ENCODE measurements at places on chromosomes 5 and 9.

GRCh38 chr9:93508207-93508606 lies 54.8 kb upstream of the FAM120AOS start:
- H3K27ac ChIP-seq, result no peak overlapping the region
- no peak for DNase-seq
- no peak overlapping the region for H3K4me3 ChIP-seq
- H3K36me3 ChIP-seq, result peaks cover 16% of the 10 kb centered on the region

DNA sequence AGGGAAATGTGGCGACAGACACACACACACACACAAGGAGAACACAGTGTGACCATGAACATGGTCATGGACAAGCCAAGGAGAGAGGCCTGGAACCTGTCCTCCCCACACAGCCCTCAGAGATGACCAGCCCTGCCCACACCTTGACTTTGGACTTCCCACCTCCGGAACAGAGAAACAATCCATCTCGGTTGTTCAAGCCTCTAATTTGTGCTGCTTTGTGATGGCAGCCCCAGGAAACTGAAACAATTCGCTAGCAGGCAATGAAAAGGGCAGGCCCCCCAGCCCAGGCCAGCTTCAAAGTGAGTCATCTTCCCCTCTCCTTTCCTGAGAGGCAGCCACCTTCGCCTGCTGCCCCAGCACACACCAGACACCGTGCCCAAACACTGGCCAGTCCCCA lies 47.7 kb downstream of the NSUN2 start:
- H3K27me3 ChIP-seq, result peaks cover 15% of the 10 kb centered on the region
- H3K27ac ChIP-seq, result no peak overlapping the region
- H3K36me3 ChIP-seq, result no peaks in the 10 kb centered on the region
- H3K4me1 ChIP-seq, result peaks cover 4% of the 10 kb centered on the region
- H3K4me3 ChIP-seq, result no peak overlapping the region

DNA sequence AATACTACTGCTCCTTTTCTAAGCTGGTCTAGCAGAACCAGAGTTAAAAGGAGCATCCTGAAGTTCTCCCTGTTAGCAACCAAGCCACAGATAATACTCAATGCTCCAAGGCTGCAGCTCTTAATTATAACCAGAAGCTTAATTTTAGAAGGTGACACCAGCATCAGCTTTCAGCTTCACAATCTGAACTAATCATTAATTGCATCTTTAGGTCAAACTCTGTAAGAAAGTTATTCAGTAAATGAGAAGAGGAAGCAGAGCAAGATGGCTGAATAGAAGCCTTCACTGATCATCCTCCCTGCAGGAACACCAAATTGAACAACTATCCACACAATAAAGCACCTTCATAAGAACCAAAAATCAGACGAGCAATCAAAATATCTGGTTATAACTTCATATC lies 38.5 kb downstream of the APBA1 start:
- H3K36me3 ChIP-seq, result no peaks in the 10 kb centered on the region
- H3K4me1 ChIP-seq, result no peaks in the 10 kb centered on the region
- no peak for DNase-seq
- H3K4me3 ChIP-seq, result no peak overlapping the region
- peaks cover 8% of the 10 kb centered on the region for H3K27me3 ChIP-seq

GRCh38 chr5:149675610-149676201 lies 54.4 kb upstream of the PPARGC1B start:
- H3K4me3 ChIP-seq, result no peak overlapping the region
- no peaks in the 10 kb centered on the region for H3K27me3 ChIP-seq
- peaks cover 2% of the 10 kb centered on the region for H3K36me3 ChIP-seq

- no peak for DNase-seq
- no peaks in the 10 kb centered on the region for H3K4me1 ChIP-seq
- H3K36me3 ChIP-seq, result no peaks in the 10 kb centered on the region
- H3K27ac ChIP-seq, result no peak overlapping the region
Observed at GRCh38 chr9:37640246-37640645, 10.5 kb upstream of the FRMPD1 start.

- no peak overlapping the region for H3K27ac ChIP-seq
- H3K4me1 ChIP-seq, result peaks cover 2% of the 10 kb centered on the region
- no peaks in the 10 kb centered on the region for H3K36me3 ChIP-seq
- H3K27me3 ChIP-seq, result peaks cover 12% of the 10 kb centered on the region
- no peak overlapping the region for H3K4me3 ChIP-seq
Observed at GRCh38 chr9:34501889-34502425, 20.8 kb downstream of the ENHO start.

GRCh38 chr9:28598408-28598807 lies 1025.1 kb upstream of the C9orf72 start:
- no peaks in the 10 kb centered on the region for H3K27me3 ChIP-seq
- H3K27ac ChIP-seq, result no peak overlapping the region
- DNase-seq, result no peak
- no peak overlapping the region for H3K4me3 ChIP-seq
- H3K36me3 ChIP-seq, result no peaks in the 10 kb centered on the region

DNA sequence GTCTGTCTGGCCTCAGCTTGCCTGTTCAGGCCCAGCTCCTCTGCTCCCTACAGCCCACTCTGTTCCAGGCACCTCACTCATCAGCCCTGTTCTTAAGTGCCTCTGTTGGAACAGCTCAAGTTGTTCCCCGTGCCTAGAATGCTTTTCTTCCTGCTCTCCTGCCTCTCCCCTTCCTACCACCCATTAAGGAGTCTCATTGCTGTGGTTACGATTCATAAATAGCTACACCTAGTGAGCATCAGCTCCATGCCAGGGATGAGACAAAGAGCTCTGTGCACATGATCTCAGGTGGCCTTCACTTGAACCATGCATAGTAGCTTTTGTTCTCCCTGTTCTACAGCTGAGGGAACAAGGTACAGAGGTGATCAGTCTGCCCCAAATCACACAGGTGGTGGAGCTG lies 54.3 kb downstream of the PSD2 start:
- H3K4me3 ChIP-seq, result peak overlapping the region; percentile 59
- peaks cover 16% of the 10 kb centered on the region for H3K4me1 ChIP-seq
- H3K27me3 ChIP-seq, result peaks cover 4% of the 10 kb centered on the region
- DNase-seq, result no peak
- peak overlapping the region; percentile 14 for H3K27ac ChIP-seq

DNA sequence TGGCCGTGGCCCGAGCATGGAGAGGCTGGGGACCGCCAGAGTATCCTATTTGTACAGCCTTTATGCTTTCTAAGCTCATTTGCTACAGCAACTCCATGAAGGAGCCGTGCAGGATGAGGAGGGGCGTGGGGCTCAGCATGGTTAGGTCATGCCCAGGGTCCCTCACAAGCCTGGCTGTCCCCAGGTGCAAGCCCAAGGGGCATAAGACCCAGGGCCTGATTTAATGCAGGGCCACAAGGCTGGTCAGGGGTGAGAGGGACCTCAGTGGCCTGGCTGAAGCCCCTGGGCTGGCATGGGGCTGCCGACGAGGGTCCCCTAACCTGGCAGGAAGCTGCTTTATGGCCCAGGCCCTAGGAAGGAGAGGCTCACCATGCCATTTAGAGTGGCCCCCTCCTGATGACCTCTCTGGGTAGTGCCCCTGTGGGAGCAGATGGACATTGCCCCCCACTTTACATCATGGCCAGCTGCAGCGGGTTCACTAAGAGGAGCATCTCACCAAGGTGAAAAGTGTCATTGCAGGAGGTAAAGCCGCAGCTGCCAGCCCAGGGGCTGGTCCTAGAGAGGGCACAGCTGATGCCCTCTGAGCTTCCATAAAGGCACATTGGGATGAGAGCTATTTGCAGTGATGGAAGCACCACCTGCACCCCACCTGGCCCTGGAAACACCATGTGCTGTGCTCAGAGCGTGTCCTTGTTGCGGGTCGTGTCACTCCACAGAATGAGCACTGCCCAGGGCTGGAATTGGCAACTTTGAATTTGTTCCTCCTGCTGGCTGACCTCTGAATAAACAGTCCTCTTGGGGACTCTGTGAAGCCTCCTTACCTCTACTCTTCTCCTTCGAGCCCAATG lies 58.9 kb downstream of the ZNF618 start:
- H3K27me3 ChIP-seq, result no peaks in the 10 kb centered on the region
- H3K36me3 ChIP-seq, result no peaks in the 10 kb centered on the region
- H3K4me3 ChIP-seq, result no peak overlapping the region
- H3K27ac ChIP-seq, result no peak overlapping the region
- no peak for DNase-seq
- no peaks in the 10 kb centered on the region for H3K4me1 ChIP-seq

- peaks cover 44% of the 10 kb centered on the region for H3K4me1 ChIP-seq
- H3K27me3 ChIP-seq, result no peaks in the 10 kb centered on the region
- H3K27ac ChIP-seq, result no peak overlapping the region
- H3K36me3 ChIP-seq, result peaks cover 5% of the 10 kb centered on the region
- no peak for DNase-seq
Observed at GRCh38 chr9:97993000-97993399, 9.9 kb downstream of the ANP32B start.

DNA sequence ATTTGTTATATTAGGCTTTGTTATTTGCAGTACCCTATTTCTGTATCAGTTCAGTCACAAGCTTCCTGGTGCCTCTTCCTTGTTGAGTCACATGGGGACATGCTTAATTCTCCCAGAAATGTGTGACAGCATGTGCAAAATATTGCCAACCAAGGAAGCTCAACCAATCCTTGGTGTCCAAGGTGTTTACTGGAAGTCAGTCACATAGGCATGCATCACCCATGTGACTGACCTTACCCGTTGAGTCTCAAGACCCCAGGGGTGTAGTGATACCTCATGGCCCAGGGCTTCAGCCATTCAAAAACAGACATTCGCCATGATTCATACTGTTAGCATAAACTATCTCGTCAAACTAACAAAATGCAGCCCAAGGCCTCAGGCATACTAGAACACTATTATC lies 9.3 kb upstream of the ANKDD1B start:
- H3K36me3 ChIP-seq, result peaks cover 15% of the 10 kb centered on the region
- no peak overlapping the region for H3K27ac ChIP-seq
- DNase-seq, result no peak
- H3K4me3 ChIP-seq, result no peak overlapping the region
- H3K27me3 ChIP-seq, result no peaks in the 10 kb centered on the region
- H3K4me1 ChIP-seq, result peaks cover 7% of the 10 kb centered on the region

DNA sequence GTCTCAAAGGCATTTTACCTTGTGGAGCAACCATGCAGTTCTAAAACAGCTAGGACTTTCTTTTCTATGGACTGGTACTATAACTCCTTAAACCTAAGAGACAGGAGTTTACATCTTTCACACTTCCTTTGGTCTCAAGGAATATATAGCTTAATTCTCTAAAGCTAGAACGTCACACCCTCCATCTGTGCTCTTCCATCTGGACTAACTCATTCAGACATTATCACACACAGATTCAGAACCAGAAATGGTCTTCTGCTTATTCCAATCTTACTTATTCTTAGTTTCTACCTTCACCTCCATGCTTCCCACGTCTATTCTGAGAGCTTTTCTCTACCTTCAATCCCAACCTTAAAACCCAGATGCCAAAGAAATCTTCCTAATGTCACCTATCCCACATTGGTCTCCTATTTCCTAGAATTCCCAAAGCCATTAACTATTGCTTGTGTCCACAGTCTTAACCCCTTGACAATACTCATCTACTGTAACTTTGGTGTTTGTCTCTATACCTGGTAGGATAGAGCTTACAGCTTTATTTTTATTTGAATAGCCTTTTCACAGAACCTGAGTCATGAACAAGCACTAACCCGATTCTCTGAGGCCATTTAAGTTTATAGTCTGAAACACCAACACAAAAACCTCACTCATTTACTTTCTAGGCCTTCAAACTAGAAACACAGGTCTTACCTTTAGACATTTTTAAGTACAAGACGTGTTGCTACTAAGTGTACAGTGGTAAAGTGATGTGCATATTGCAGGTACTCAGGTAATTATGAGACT lies 22.8 kb downstream of the CSNK1A1 start:
- no peaks in the 10 kb centered on the region for H3K27me3 ChIP-seq
- no peak for DNase-seq
- H3K4me1 ChIP-seq, result peaks cover 39% of the 10 kb centered on the region
- H3K36me3 ChIP-seq, result peaks cover 11% of the 10 kb centered on the region

DNA sequence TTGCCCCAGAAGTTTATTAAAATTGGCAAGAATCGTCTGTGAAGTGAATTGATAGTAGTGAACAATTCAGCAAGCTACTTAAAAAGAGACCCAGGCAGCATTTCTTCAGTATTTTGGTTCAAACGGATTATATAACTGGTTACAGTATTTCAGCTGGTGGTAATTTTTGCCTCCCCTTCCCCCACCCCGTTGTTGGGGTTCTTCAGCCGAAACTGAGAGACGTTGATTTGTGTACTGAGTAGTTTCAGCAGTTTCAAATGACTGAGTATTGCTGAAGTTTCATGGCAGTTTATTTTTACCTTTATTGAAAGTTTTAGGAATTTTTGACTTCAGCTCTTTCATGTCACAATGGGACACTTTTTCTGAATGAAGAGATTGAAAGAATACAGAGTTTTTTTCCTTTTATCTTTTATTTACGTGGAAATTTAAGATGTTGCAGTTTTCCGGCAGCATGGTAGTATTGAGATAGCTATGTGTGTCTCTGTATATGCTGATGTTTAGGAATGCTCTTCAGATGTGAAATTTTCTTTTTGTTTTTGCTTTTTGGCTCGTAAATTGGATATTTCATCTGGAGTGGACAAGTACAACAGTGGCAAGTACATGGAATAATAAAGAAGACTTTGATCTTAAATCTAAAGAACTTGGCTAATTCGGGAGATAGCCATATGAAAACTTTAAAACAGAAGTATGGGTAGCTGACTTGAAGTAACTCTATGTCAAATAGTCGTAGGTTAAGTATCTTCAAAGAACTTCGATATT lies 1.9 kb downstream of the GPBP1 start:
- peaks cover 11% of the 10 kb centered on the region for H3K36me3 ChIP-seq
- no peaks in the 10 kb centered on the region for H3K27me3 ChIP-seq
- peaks cover 33% of the 10 kb centered on the region for H3K4me1 ChIP-seq

DNA sequence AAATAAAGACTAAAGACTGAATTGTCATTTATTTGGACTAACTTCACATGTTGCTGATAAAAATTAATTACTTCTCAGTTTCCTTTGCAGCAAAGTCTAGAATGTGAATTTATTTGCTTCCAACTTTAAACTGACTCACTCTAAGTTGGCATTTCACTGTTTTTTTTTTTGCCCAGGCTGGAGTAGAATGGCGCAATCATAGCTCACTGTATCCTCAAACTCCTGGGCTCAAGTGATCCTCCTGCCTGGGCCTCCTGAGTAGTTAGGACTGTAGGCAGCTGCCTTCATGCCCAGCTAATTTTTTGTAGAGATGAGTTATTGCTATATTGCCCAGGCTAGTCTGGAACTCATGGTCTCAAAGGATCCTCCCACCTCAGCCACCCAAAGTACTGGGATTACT lies 3.5 kb downstream of the CCNB1 start:
- H3K27ac ChIP-seq, result no peak overlapping the region
- no peaks in the 10 kb centered on the region for H3K27me3 ChIP-seq
- peaks cover 8% of the 10 kb centered on the region for H3K4me1 ChIP-seq
- H3K4me3 ChIP-seq, result no peak overlapping the region

GRCh38 chr9:93354451-93354850 lies 97.0 kb upstream of the FAM120A start:
- H3K27me3 ChIP-seq, result peaks cover 7% of the 10 kb centered on the region
- no peak overlapping the region for H3K27ac ChIP-seq
- no peaks in the 10 kb centered on the region for H3K36me3 ChIP-seq
- DNase-seq, result no peak
- H3K4me3 ChIP-seq, result no peak overlapping the region
- H3K4me1 ChIP-seq, result peaks cover 6% of the 10 kb centered on the region

GRCh38 chr9:101369286-101369685 lies 15.5 kb downstream of the BAAT start:
- H3K36me3 ChIP-seq, result no peaks in the 10 kb centered on the region
- no peak for DNase-seq
- H3K27me3 ChIP-seq, result peaks cover 2% of the 10 kb centered on the region

GRCh38 chr5:160040471-160040835 lies 31.5 kb downstream of the TTC1 start:
- no peak overlapping the region for H3K4me3 ChIP-seq
- DNase-seq, result no peak
- no peaks in the 10 kb centered on the region for H3K27me3 ChIP-seq
- H3K4me1 ChIP-seq, result no peaks in the 10 kb centered on the region
- H3K36me3 ChIP-seq, result peaks cover 30% of the 10 kb centered on the region
- peak overlapping the region; percentile 53 for H3K27ac ChIP-seq

- H3K36me3 ChIP-seq, result no peaks in the 10 kb centered on the region
- DNase-seq, result no peak
- H3K4me3 ChIP-seq, result no peak overlapping the region
- peaks cover 3% of the 10 kb centered on the region for H3K27me3 ChIP-seq
Observed at GRCh38 chr5:160175438-160176218, 53.7 kb upstream of the FABP6 start.
